ENCODE measurements at places on chromosomes 6 and 20. TPM values are rescaled to one million over a fixed set of nuclear protein-coding genes. Genes with fewer than 3 reads are reported as not detected.

The IPCEF1 gene
- 2.1 TPM for total RNA-seq

The SYCP2 gene
- 5.4 TPM for total RNA-seq

The HDGFL1 gene
- total RNA-seq = not detected

The HLA-DMB gene
- 4.9 TPM for total RNA-seq

The SUMO4 gene
- 16.1 TPM for total RNA-seq

The CCN5 gene
- not detected for total RNA-seq

The ADGRB3 gene
- total RNA-seq = 45.9 TPM

The SPATS1 gene
- total RNA-seq = not detected

The COL11A2 gene
- total RNA-seq = 39.0 TPM

The BCAS4 gene
- 5.9 TPM for total RNA-seq

The TAGAP gene
- 1.4 TPM for total RNA-seq

The MSH5 gene
- total RNA-seq = 16.5 TPM

The DEFB126 gene
- total RNA-seq = not detected

The APCDD1L gene
- 5.1 TPM for total RNA-seq

The TNXB gene
- 129 TPM for total RNA-seq

The YTHDF1 gene
- 37.3 TPM for total RNA-seq

The CYP39A1 gene
- total RNA-seq = 18.6 TPM

The TFAP2B gene
- total RNA-seq = 17.0 TPM

The FAXC gene
- total RNA-seq = 13.9 TPM
